C1 segment of cervical spinal cord (tissue), 14 donors: ENCODE measurements at places on chromosomes 5 and 9.

DNA sequence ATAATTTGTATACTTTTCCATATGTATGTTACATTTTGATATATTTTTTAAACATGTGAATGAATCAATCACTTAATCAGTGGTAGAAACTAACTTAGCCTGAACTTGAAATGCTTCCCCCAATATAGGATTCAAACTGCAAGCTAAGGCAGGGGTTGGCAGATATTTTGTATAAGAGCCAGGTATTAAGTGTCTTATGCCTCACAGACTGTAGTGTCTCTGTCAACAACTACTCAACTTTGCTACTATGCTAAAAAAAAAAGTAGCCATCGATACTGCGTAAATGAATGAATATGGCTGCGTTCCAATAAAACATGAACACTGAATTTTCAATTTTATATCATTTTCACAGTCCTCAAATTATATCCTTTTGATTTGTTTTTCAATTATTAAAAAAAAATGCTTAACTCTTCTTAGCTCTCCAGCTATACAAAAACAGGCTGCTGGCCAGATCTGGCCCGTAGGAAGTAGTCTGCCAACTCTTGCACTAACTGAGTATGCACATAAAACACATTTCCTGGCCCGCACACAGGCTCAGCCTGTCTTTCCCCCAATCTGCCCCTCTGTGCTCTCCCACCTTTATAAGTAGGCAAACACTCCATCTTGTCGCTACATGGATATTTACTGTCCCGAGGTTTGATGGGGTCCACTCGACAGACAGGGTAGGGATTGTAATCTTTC, 91.8 kb downstream of the SAXO1 start:
- DNase-seq = no peak

DNA sequence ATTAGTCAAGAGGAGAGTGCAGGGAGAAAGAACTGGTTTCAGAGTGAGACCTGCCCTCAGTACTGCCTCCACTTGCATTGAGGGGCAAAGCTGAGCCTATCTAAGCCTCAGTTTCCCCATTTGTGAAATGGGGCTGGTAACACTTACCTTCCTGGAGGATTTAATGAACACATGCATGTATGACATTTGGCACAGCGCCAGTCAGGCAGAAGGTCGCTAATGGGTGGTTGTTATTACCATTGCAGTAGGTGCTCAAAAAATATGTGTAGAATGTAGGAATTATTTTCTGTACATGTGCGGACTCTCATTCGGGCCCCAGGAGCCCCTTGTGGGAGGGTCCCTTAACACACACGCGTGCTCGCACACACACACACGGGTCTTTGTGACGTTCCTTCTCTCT, 10.9 kb downstream of the FAT2 start:
- no peak for DNase-seq

GRCh38 chr9:132187121-132187620, 25.3 kb downstream of the NTNG2 start:
- no peak for DNase-seq

DNA sequence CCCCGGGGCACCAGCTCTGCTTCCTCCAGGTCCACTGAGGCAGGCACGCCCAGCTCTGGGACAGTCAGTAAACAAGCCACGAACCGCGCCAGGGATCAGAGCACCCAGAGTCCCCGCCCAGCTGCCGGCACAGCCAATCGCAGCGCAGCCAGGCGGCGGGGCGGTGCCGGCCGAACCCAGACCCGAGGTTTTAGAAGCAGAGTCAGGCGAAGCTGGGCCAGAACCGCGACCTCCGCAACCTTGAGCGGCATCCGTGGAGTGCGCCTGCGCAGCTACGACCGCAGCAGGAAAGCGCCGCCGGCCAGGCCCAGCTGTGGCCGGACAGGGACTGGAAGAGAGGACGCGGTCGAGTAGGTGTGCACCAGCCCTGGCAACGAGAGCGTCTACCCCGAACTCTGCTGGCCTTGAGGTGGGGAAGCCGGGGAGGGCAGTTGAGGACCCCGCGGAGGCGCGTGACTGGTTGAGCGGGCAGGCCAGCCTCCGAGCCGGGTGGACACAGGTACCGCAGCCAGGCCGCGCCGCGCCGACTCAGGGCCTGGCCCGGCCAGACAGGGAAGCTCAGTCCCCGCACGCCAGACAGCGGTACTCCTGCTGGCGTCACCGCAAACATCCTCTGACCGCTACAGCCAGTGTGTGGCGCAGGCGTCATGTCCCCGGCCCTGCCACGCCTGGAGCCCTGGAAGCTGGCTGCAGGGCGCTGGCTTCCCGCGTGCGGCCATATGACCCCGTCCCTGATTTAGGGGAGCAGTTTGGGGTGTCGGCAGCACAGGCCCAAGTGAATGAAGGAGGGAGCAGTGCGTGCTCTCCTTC, at the start of gene CTSL:
CTSL (plus strand) TSS at position 220 of the 810 bp plus-strand sequence. CDS start 1,485 bp downstream, outside the sequence.
- DNase-seq = peak; percentile 95

DNA sequence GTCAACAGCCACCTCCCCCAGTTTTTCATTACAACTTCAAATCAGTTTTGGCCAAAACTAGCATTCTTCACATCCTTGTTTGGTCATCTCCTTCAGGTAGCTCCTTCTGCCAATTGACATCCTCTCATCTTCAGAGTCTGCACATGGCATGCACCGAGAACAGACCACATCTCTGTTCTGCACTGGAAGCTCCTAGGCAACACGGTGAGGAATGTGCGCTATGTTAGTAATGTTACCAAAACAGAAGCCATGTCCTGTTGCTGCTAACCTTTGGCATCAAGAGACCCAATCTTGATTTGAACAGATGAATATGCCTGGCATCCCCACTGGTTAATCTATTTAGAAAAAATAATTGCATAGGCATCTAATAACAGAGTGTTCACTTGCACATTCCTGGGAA, 5.1 kb upstream of the HK3 start:
- no peak for DNase-seq

- no peak for DNase-seq
Observed at GRCh38 chr5:71589903-71590302, 2.8 kb downstream of the MCCC2 start.

DNA sequence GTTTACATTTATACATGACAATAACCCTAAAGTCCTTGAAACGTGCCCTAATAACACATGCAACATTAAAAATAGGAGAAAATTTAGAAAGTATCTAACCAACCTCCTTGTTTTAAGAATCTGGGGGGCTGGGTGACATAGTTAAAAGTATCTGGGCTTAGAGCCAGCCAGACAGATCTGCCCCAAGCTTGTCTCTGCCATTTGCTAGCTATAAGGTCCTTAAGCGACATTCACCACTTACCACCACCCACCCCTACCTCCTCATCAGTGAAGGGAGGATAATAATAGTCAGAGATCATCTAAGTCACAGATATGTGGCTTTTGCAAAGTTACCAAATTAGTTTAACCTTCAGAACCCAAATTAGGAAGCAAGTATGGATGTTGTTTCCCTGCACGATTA, 33.8 kb upstream of the CAST start:
- no peak for DNase-seq

- DNase-seq = no peak
Observed at GRCh38 chr5:169997798-169998197, 17.5 kb upstream of the INSYN2B start.

DNA sequence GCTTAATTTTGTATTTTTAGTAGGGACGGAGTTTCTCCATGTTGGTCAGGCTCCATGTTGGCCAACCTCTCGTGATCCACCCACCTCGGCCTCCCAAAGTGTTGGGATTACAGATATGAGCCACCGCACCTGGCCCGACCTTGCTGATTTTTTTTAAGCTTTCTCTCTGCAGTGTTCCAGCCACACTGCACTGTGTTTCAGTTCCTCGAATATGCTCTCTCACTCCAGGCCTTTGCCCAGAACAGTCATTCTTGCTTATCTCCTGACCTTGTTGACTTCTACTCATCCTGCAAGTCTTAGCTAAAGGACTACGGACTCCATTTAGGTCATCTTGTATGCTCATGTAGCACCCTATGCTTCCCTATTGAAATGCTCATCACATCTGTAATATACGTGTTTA, 3.3 kb downstream of the SNAPC3 start:
- no peak for DNase-seq

- no peak for DNase-seq
Observed at GRCh38 chr5:90014420-90014819, 395.1 kb downstream of the CETN3 start.

GRCh38 chr9:96031366-96031824, 155.9 kb downstream of the ERCC6L2 start:
- peak; percentile 76 for DNase-seq

DNA sequence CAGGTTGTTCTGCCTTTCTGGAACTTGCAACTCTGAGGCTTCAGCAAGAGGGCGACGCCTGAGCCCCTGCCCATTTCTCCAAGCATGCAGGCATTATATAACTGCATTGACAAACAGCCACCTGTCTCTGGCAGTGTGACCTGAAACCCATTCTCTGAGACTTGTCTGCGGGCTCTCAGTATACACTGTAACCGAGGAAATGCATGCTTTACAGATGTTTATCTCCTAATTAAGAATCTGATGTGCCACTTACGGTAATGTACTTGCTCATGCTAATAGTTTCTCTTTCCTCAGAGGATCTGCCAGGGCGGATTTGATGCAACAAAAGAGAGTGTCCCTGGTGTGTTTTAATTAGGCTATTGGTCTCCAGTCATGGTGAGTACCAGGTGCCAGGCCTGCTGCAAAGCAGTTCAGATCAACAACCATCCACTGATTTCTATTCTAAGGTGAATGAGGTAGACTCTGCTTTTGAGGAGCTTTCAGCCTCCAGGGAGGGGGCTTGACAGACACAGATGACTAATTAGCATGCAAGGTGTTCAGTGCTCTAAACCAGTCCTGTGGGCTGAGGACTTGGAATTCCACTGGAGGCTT, 593.7 kb upstream of the KLF4 start:
- no peak for DNase-seq

- no peak for DNase-seq
Observed at GRCh38 chr5:2222246-2222992, 339.7 kb upstream of the IRX4 start.

DNA sequence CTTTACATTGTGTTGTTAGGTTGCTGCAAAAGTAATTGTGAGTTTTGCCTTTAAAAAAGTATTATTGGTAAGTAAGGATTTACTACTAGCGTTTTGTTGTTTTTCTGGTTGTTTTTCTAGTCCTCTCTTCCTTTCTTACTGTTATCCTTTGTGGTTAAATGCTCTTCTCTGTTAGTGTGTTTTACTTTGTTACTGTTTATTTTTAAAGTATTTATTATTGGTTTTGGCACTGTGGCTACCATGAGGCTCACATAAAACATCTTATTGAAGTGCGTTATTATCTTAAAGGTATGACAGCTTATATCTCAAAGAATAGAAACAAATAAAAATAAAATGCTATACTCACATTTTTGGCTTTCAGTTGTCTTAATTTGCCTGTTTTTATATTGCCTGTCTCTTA, 17.6 kb downstream of the DMXL1 start:
- DNase-seq = no peak

GRCh38 chr5:131081913-131082488, 83.1 kb downstream of the HINT1 start:
- no peak for DNase-seq

DNA sequence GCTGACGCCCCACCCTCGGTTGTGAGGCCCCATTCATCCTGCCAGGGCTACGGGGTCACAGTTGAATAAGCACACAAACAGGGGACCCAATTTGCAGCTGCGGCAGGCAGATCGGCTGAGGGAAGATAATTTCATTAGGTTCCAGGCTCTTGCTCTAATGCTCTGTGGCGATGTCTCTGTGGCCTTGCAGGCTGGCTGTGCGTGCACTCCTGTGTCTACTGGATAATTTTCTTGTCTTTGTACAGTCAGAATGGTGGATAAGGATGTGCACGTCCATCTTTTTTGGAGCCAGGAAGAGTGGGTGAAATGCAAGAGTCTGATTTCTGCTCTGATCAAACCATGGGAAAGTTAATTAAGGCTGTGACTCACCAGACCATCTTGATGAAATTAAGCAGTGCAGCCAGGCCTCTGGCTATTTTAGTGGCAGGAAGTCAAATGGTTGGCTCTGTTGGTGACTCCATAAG, 39.2 kb downstream of the NSG2 start:
- no peak for DNase-seq

- DNase-seq = no peak
Observed at GRCh38 chr5:136192526-136193321, at the start of gene SMIM32. Gene SMIM32, minus strand, starts transcription at chr5:136193162. Its CDS starts 638 bp downstream, at chr5:136192524.

DNA sequence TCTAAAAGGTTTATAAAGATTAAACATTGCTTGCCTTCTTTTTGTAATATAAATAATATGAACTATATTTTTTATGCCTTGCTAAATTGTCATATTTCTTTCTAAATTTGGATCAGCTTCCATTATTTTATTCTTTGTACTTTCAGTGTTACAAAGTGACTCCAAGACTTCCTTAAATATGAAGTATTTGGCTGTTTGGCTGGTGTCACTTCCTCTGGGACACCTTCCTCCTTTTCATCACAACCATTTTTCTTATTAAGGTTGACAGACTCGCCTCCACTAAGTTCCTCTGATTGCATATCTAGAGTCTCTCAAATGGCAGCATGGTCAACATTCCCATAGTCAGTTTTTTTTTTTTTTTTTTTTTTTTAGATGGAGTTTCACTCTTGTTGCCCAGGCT, 73.8 kb upstream of the SLC1A1 start:
- DNase-seq = no peak

DNA sequence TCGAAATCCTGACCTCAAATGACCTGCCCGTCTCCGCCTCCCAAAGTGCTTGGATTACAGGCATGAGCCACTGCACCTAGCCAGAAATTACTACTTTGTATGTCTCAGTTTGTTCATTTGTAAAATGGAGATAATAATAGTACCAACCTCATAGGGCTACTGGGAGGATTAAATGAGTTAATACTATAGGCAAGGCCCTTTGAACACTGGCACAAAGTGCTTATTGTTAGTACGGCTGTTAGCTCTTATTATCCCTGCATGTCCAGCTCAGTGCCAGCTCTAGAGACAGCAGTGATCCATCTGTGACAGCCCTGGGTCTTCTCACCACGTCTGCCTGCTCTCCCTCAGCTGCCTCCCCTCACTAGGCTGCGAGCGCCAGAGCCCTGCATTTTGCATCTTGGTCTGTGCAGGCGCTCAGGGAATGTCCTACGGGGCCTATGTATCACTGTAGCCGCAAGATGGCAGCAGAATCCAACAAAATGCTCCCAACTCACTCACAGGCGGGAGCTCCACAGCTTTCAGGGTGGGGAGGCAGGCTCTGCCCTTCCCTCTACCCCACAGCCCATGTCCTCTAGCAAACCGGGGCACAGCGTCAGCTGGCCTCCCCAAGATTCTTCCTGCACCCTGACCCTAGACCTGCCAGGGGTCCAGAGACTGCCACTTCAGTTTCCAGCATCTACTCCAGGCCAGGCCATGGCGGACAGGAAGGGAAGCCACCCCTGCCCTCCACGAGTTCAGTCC, 17.7 kb upstream of the AKNA start:
- DNase-seq = peak; percentile 66

- DNase-seq = no peak
Observed at GRCh38 chr5:66362687-66363086, 218.6 kb downstream of the SREK1 start.

- DNase-seq = no peak
Observed at GRCh38 chr9:103816146-103816545, 278.0 kb upstream of the SMC2 start.

DNA sequence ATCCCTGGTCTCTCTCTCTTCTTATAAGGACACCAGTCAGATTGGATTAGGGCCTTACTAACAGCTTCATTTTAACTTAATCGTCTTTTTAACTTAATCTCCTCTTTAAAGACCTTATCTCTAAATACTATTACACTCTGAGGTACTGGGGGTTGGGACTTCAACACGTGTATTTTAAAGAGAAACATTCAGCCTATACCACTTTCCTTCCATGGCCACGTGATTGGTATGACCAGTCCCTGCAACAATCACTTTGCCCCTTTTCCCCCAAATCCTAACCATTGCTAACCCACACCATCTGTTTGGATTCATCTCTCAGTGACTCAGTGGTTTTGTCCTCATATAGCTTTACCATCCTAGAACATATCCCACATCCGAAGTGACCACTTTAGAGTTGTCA, 3.8 kb upstream of the MAN2A1 start:
- DNase-seq = no peak

- no peak for DNase-seq
Observed at GRCh38 chr5:107917983-107918382, 247.2 kb upstream of the EFNA5 start.
